ENCODE measurements at places on chromosomes 2 and 18.

GRCh38 chr2:184654945-184655344 is 56.6 kb downstream of the ZNF804A start:
- no peak for DNase-seq

DNA sequence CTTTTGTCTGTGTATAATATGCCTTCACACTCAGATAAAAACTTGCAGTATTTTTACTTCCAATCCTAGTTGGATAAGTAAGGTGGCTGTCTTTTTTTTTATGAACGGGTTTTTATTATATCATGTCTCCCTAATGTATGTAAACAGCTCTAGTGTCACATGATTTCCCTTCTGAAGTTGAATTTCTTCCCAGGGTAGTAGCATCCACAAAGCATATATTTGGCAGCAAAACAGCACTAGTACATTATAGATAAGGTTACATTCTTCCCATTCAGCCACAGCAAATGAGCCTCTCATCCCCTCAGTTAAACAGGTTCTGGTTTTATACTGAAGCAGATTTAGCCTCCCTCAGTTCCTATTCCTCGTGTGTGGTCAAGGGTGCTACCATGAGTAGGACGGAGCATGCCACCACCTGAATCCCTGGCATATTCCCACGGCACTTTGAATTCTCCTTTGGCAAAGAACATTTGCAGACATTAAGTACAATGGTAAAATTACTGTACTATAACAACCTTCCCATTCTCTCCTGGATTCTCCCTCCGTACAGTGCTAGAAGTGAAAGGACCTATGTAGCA is 15.4 kb upstream of the DTNA start:
- DNase-seq: no peak

DNA sequence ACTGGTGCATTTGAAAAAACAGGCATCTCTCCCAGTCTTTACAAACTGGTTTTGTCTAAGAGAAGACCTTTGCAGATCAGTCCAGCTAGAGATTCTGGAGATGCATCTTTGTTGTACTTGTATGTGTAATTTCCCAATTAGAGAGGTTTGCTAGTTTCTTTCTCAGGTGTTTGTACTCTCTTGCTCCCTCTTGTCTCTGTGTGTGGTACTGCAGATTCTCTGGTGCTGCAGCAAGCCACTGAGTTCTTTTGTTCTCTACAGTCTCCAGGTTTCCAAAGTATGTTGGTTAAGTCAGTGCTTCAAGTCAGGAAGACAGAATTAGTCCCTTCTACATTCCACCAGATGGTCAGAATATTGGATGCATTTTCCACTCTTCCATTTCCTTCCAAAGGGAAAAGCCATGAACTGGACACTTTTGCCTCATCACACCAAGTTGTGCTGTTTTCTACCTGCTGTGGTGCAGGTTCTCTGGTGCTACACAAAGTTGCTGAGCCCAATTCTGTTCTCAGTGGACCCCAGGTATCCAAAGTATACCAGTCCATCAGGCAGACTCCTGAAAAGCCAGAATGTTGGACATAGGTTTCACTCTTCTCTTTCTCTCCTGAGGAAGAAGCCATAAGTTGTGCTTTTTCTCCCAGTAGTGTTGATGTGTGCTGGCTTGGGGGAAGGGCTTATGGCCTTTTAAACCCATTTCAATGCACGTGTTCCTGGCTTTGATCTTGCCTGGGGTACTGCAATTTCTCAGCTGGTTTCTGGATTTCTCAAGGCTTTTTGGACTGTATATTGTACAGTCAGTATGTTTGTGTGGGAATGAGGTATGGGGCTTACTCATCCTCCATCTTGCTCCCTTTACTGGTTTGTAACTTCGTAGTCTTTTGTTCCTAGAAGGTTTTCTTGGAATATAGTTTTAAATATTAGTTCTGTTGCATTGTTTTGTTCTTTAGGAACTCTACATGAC is 29.8 kb downstream of the EPC2 start:
- no peak for DNase-seq

- DNase-seq: no peak
Observed at GRCh38 chr2:170464268-170464667, 250.9 kb upstream of the SP5 start.

- DNase-seq: no peak
Observed at GRCh38 chr2:197416268-197416667, 18.6 kb downstream of the SF3B1 start.
